Stimulated activated CD4-positive, alpha-beta T cell treated with anti-CD3 and anti-CD28 coated beads, Interleukin-1b, Interleukin-23, amount 100 ng/mL, for 4 hours (primary cell): ENCODE measurements at places on chromosomes 16 and 17.
A peak's percentile ranks its signal among the peaks of the same experiment; 100 is the strongest.

GRCh38 chr17:44235583-44235936 lies 16.1 kb upstream of the UBTF start:
- no peak for DNase-seq

DNA sequence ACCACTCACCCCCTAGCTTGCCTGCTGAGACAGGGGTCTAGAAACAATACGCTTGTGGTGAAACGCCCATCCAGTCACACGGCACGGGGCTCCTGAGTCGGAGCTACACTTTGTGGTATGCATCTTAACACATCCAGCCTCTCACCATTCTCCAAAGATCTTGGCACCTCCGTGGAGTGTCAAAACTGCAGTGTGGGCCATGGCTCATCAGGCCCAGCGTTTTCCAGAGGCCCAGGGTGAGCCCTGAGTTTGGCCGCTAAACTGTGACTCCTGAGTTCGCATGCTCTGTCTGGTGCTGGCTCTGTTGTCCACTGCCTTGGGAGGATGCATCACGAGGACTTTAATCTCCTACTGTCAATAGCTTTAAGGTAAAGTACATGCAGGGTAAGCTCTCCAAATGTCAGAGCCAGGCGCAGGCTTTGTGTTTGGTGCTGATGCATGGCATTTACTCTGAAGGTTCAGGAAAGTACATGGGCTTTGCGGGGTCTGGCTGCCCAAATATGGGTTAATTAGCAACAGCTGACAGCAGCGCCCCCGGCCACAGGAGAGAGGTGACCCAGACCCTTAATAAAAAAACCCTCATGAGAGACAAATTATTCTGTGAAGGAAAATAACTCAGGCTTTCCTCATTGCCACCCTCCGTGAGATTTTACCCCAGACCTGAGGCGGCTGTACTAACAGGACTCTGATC lies 118.4 kb downstream of the CCDC182 start:
- no peak for DNase-seq

DNA sequence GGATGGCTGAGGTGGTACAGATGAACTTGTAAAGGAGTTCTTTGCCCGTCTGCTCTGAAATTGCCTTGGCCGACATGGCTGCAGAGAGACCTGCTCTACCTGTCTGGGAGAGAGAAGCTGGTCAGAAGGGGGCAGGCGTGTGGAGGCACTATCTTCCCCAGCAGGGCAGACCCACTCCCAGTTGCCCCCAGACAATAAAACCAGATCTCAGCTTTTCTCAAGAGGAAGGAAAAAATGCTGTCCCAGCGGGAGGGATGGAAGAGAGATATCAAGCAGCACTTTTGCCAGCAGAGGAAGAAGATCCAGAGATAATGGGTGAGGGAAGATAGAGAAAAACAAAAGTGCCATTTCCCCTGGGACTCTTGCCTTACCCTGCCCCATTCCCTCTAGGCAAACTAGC lies 5.0 kb downstream of the ACLY start:
- no peak for DNase-seq

- DNase-seq, result no peak
Observed at GRCh38 chr17:68468334-68468733, 11.0 kb upstream of the WIPI1 start.

DNA sequence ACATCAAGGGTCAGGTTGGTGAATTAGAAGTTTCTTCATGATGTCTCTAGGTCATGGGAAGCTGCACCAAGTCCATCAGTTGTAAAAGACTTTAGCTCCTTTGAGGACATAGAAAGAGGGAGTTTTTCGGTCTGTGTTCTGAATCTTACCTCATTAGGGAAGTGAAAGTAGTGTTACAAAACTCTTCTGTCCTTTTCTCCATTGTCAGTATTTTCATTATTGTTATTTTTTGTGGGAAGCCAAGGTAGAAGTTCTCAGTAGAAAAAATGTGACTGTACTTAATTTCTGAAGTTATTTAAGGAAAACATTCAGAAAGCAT lies 24.2 kb downstream of the MAP3K3 start:
- no peak for DNase-seq

GRCh38 chr16:80680046-80680445 lies 124.4 kb downstream of the CDYL2 start:
- no peak for DNase-seq

DNA sequence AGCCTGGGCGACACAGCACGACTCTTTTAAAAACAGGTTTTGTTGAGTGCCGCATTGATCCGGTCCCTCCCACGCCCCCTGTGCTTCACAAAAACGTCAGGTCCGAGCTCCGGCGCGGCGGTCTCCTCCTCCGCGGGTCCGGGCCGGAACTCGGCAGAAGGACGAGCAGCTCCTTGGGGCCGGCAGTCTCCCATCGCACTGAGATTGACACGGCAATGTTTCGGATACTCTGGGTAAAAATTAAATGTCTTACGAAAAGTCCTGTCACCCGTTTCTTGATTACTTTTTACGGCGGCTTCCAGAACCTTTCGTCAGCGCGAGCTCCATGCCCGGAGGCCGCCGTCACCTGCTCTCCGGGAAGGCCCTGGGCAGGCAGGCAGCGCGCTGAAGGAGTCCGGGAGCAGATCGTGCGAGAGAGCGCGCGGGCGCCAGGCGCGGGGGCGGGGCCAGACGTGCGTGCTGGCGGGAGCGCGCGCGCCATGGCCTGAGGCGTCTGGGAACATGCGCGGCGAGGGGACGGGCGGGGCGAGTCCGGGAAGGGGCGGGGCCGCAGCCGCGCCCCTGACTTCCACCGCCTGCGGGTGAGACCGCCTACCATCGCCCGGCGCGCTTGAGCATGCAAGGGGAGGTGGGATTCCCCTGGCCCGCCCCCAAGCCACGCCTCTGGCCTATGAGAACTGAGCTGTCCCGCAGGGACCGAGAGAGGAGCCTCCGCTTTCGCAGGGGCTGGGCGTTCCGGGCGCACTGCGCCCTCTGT lies 11.7 kb upstream of the SRL start:
- DNase-seq, result peak; percentile 98

GRCh38 chr17:55710410-55710809 lies 12.3 kb downstream of the TMEM100 start:
- DNase-seq, result no peak

GRCh38 chr16:81432937-81433557 lies 11.6 kb upstream of the CMIP start:
- no peak for DNase-seq

DNA sequence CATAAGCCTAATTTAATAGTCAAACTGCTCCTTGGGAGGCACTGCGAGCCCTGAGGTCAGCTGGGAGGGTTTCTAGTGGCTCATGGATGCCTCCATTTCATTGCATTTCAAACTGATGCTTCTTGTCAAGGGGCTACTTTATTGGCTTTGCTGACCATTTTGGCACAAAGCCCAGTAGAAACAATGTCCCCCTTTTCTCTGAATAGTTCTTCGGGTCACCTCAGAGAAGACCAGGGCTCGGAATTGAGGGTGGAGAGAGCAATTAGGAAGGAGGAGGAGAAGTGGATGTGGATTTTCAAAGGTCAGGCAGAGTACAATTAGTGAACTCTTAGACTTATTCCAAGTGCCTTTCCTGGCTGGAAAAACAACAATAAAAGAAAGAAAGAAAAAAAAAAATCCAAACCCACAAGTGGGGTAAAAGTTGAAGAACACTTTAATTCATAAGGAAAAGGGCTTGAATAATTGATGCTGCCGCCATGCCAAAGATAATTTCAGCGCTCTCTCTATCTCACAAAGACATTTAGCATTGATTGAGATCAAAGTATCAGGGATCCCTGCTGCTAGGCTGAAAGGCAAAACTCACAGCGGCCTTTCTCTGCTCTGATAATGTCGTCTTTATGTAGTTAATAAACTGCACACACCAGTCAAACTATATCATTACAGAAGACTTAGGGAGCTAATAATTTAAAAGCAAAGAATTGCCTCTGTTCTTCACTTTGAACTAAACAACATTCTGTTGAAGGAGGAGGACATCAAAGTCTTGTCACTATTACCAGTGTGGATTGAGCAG lies 122.7 kb downstream of the RGS9 start:
- no peak for DNase-seq

- DNase-seq, result no peak
Observed at GRCh38 chr16:64089697-64090096, 1032.2 kb downstream of the CDH11 start.

- no peak for DNase-seq
Observed at GRCh38 chr16:73390491-73390890, 342.6 kb upstream of the ZFHX3 start.

DNA sequence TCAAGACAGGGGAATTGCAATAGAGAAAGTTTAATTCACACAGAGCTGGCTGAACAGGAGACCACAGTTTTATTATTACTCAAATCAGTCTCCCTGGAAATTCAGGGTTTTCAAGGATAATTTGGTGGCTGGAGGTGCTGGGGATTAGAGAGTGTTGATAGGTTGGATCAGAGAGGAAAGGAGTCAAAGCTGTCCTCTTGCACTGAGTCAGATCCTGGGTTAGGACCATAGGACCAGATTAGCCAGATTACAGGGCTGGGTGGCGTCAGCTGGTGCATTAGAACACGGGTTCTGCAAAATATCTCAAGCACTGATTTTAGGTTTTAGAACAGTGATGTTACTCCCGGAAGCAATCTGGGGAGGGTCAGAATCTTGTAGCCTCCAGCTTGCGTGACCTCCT lies 1.8 kb upstream of the NSMCE1 start:
- no peak for DNase-seq

GRCh38 chr16:54488729-54489128 lies 202.1 kb upstream of the IRX3 start:
- no peak for DNase-seq

GRCh38 chr17:30263552-30264333 lies 28.0 kb downstream of the BLMH start:
- no peak for DNase-seq

- DNase-seq, result no peak
Observed at GRCh38 chr16:78252757-78253156, 153.3 kb downstream of the WWOX start.

- no peak for DNase-seq
Observed at GRCh38 chr16:2466667-2467527, 4.2 kb upstream of the NTN3 start.

- DNase-seq, result no peak
Observed at GRCh38 chr17:54770836-54771235, 129.8 kb upstream of the TOM1L1 start.

DNA sequence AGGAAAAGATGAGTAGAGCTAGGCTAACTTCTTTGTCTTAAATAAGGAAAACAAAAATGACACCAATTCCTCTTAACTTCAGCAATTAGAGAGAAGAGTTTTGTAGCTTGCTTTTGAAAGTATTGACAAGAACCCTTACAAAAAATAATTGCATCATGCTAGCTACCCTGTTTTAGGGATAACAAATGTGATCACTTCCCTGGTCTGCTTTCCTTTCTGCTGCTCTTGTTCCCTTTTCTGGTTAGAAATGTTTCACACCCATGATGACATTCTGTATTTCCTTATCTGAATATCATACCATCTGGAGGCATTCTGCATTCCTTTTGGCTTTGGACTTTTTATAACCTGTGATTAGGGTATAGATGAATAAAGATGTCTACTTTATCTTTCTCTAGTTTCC lies 9.9 kb upstream of the SMIM36 start:
- DNase-seq, result no peak

GRCh38 chr16:3129137-3130131 lies 5.4 kb upstream of the ZNF213 start:
- DNase-seq, result peak; percentile 81

DNA sequence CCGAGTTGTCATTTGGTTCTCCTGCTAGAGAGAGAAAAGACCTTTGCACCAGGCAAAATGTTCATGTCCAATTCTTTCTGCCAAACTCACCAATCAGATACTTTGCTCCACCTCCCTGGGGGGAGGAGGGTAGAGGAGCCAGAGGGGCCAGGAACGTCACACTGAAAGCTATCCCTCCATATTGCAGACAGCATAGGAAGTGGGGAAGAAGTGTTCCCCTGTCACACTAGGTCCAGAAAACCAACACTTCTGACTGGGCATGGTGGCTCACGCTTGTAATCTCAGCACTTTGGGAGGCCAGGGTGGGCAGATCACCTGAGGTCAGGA lies 9.5 kb downstream of the HSD17B2 start:
- DNase-seq, result no peak

- DNase-seq, result peak; percentile 76
Observed at GRCh38 chr17:8120520-8121406, 2.4 kb upstream of the ALOXE3 start.

DNA sequence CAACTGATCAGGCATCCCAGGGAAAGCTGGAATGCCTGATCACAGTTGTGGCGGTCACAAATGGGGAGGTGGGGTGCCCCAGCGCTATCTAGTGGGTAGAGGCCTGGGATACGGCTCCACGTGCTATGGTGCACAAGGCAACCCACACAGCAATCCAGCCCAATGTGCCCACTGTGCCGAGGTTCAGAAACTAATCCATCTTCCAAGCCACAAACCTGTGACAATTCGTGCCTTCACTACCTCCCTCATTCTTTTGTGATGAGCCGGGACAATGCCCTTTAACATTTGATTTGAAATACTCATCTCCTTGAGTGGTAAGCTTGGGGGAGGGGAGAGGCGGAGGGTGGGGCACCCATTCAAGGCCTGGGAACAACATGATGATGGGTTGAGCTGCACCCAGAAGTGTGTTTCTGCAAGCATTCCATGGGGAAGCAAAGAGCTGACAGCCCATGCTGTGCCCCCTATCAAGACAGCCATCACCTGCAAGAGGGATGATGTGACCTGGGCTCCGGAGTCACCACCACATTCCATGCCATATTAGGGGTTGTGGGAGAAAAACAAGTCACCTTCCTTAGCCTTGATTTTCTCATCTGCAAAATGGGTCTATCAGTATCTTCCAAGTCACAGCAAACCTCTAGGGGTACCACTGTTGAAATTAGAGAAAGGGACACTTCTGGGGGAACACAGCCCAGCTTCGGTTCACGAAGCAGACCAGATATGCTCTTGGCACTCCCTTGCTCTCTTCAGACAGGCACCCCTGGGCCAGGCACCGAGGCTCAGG lies 3.7 kb downstream of the ELOB start:
- DNase-seq, result no peak

DNA sequence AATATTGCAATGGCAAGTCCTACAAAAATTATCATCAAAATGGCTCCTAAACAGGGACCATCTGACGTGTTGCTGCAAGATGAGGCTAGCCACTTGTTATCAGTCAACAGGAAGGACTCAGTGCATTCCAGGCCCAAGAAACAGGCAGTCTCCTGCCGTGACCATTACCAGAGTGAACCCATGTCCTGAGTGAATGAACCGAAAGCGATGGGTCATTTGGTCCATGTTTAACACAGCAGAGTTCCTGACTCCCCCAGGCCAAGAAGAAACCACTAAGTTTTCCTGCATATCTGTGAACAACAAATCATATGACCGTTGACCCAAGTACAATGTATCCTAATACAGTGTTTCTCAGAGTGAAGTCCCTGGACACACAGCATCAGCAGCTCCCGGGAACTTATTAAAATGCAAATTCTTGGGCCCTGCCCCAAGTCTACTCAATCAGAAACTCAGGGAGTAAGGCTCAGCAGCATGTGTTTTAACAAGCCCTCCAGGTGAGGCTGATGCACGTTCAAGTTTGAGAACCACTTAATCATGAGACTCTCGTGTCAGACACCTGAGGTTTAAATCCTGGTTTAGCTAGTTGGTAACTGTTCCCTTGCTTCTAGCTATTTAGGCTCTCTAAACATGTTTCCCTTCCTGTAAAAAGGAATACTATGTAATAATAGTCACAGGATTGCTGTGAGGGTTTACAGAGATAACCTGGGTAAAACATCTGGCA lies 429.4 kb upstream of the MAF start:
- no peak for DNase-seq
